MG63 (cell line): ENCODE measurements at places on chromosomes 2 and 18. TPM values are rescaled to one million over a fixed set of nuclear protein-coding genes. Genes with fewer than 3 reads are reported as not detected.

The CTAGE1 gene
- not detected in 2 replicates for total RNA-seq

GRCh38 chr2:120791243-120791961 is 55.7 kb downstream of the GLI2 start:
- DNase-seq = no peak

The SH3BP4 gene
- total RNA-seq = 34.2 and 39.5 TPM in 2 replicates

GRCh38 chr2:201984800-201985525 is 48.7 kb upstream of the FZD7 start:
- DNase-seq = peak; percentile 33

DNA sequence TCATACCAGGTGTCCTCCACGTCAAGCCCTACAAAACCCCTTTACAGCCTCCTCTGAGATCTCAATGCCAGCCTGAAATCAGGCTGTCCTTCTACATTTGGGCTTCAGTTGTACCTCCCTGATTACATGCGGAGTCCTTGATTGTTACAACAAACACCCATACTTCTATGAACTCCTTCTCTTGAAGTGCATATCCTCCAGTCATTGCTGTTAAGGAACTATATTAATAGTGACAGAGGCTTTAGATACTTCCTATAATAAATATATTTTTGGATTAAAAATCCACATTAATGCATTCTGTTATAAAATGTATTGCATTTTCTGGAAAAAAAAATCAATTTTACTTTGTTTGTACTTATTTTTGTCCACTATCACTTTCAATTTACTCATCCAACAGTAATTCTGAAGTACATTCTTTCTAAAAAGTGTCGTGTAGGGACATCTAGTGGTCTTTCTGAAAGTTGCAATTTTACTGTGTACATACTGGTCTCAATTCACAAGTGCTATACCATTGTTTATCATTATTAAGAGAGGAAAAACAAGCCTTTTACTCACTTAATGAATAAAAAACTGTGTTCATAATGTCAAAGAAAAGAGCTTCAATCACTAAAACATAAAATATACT is 316.4 kb downstream of the DSEL start:
- no peak for DNase-seq

- no peak for DNase-seq
These were observed 14.6 kb downstream of the KCNF1 start for GRCh38 chr2:10926191-10926820.

The GPR39 gene
- 0.95 and 3.1 TPM in 2 replicates for total RNA-seq

- DNase-seq = no peak
These were observed 206.8 kb upstream of the FOSL2 start for GRCh38 chr2:28185891-28186290.

The NMUR1 gene
- not detected in 2 replicates for total RNA-seq

DNA sequence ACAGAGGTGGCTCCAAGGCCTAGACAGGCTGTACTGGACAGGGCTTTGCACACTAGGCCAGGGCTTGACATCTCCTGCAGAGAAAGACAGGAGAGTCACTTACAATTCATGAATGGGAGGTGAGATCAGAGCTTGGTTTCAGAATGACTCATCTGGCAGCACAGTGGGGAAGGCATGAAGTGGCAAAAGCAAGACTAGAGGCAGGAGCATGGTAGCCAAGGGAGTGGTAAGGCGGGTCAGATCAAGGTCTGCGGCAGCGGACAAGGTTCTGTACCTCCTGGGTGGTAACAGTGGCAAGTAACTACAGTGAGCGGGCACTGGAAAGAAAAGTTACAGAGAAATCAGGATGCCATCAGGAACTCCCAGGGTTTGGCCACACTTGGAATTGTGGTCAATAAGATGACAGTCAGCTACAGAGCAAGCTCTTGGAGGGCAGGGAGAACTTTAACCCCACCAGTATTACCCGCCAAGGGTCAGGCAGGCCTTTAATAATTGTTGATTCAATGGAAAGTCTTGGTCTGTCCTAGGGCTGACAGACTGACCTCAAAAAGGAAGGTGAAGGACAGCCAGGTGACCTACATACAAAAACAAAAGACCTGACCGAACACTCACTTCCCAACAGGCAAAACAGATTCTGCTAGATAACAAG is 5.7 kb downstream of the MCFD2 start:
- peak; percentile 93 for DNase-seq

DNA sequence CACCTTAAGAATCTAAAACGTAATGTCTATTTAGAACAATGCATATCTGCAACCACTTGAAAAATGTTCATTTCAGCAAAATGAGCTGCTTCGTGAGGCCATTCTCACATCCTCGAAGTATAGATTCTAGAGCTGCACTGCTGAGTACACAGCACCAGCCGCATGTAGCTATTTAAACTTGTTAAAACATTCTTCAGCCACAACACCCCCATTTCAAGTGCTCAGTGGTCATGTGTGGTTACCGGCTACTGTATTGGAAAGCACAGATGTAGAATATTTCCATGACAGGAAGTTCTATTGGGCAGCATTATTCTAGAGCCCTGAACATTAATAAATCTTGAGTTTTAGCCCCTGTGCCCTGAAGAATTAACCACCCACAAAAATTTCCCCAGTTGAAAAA is 35.0 kb downstream of the SUMO1 start:
- DNase-seq = no peak

The PRKAG3 gene
- total RNA-seq = not detected in 2 replicates

DNA sequence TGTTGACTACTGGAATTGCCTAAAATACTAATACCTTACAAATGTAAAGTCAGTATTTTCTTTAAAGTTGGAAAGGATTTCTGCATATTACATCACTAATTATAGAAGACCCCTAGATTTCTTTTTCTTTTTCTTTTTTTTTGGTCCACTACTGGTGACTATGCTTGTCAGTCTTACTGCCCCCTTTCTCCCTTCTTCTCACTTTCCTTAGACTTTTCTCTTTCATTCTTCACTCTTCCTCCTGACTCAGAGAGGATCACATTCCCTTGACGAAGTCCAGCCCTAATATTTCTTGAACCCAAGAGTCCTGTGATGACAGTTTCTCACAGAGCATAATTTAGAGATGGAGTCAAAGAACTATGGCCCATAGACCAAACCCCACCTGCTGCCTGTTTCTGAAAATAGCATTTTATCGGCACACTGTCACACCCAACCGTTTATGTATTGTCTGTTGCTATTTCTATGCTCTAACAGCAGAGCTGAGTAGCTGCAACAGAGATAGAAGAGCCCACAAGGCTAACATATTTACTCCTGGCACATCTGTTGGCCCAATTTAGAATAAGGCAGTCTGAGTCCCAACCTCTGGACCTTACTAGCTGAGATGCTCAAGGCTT is 40.6 kb upstream of the RIOK3 start:
- no peak for DNase-seq

DNA sequence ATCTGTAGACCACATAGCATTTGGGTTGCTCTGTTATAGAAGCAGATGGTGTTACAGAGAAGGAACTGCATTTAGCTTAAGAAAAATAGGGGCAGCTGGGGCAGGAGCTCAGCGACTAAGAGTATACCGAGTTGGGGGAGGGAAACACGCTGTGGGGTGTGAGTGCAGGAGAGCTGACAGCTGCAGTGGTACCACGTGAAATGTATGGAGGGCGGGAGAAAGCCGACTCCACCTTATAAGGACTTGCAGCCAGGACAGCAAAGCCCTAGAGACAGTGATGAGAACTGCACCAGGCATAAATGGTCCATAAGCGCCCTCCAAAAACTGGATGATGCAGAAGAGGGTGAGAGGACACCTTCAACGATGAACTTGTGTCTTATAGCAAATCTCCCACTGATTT is 237.6 kb downstream of the PRKCE start:
- DNase-seq = no peak

GRCh38 chr2:69740502-69740951 is 1.4 kb upstream of the ANXA4 start:
- DNase-seq = no peak

- peak; percentile 42 for DNase-seq
These were observed 48.8 kb upstream of the PLB1 start for GRCh38 chr2:28447086-28447485.

The IL36RN gene
- not detected in 2 replicates for total RNA-seq

The LOXHD1 gene
- total RNA-seq = not detected in 2 replicates

DNA sequence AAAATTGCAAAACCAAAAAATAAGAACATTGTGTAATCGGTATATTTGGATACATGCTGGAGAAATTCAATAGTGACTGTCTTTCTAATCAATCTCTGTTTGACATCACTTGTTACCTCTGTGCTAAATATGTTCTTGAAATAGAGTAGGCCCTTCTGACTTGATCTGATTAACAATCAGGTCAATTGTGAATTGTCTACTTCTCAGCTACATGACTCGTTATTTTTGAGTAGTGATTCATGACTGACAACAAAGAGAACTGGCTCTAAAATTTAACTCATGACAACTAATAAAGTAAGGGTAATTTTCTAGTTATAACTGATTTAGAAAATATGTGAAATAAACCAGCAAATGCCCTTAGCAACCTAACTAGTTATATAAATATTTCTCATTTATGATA is 312.1 kb downstream of the TMX3 start:
- DNase-seq = no peak

The LHCGR gene
- not detected in 2 replicates for total RNA-seq

- no peak for DNase-seq
These were observed 21.1 kb downstream of the UGP2 start for GRCh38 chr2:63862806-63863205.

The CHRNG gene
- not detected in 2 replicates for total RNA-seq

GRCh38 chr2:235051436-235052260 is 99.8 kb downstream of the SH3BP4 start:
- no peak for DNase-seq

DNA sequence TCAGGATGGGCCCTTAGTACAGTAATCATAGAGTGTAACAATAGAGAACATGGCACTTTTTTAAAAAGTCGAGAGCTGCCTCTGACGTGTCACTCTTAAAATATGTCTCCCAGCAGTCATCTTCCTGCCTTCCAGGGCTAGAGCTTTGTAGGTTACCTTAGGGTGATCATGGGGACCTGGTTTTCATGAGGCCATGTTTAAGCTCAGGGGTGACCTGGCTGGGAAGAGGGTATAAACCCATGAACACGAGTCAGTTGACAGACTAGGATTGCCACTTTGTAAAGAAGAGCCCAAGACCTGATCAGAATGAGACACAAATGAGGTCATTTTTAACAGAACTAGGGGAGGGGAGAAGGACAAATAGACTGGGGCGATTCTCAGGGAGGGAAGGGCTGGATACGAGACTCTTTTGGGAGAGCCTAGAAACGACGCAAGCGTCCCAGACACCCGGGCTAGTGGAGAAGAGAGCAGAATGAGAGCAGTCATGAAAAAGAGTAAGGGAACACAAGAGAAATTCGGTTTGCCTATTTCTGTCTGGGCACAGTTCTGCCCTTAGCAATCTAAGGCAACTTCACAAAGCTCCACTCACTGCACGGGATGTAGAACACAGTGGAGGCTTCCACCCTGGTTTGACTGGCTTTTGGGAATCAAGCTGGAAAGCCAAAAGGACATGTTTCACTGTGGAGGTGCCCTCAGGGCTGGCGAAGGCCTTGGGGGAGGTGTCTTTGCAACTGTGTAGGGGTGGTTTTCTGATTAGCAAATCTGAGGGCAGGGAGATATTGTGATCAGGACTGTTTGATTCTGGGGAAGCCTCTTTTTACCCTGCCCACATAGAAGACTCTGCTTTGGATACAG is 1.8 kb upstream of the RAB31 start:
- no peak for DNase-seq

The SLC25A12 gene
- total RNA-seq = 19.5 and 21.7 TPM in 2 replicates

GRCh38 chr2:192373221-192373620 is 178.5 kb upstream of the TMEFF2 start:
- no peak for DNase-seq

The FAHD2A gene
- total RNA-seq = 36.3 and 44.3 TPM in 2 replicates

GRCh38 chr2:38246105-38246504 is 131.0 kb downstream of the ATL2 start:
- no peak for DNase-seq

The RETSAT gene
- total RNA-seq = 28.3 and 40.1 TPM in 2 replicates

The GKN2 gene
- not detected in 2 replicates for total RNA-seq

The ITGA4 gene
- total RNA-seq = 18.9 and 19.3 TPM in 2 replicates

DNA sequence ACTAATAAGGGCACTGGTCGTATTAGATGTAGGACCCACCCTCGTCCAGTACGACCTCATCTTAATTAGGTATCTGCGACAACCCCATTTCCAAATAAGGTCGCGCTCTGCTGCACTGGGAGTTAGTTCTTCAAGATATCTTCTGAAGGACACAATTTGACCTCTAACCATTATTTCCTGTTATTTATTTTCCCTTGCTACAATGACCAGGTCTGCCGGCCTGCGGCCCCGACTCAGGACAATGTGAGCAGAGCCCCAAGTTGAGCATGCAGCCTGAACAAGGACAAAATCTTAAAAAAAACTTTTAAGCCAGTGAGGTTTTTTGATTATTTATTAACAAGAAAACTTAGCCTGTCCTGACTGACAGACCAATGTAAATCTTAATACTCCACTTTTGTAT is 107.6 kb downstream of the SMIM21 start:
- no peak for DNase-seq

DNA sequence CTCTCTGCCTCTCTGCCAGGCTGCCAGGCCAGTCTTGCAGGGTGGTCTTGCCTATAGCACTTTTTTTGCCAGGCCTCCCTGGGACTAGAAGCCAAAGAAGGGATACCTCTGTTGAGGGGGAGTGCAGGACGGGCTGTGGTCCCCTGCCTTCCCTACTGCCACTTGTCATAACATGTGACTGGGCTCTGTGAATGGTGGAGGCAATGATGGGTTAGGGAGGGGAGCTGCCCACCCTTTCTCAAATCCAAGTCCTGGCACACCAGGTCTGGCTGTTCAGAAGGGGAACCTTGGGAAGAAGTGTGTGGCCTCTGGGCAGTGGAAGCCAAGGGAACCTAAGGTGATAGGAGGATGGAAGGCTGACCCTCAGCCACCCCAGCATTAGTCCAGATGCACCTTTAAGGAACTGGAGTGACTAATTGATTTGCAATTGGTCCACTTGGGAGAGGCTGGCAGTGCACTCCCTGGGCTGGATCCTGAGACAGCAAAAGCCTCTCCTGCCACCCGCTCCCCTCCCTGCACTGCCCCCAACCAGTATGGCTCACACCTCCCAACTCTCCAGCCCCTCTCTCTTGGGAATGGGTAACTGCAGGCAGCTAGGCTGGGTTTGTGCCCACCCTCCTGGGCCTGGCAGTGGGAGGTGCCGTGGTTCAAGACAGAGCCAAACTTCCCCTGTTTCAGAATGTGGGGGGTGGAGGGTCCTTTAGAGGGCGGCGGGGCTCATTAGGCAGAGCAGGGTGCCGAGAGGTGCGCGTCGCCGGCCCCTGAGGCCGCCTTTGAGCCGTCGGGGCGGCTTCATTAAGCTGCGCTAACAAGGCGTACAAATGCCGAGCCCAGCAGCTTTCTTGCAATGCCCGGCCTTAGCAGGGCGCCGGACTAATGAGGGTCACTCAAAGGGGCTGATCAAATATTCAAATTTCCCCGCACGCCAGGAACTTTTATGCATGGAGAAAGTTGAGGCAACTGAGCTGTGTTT is 4.5 kb upstream of the SIX3 start:
- DNase-seq = no peak

The SCN7A gene
- not detected in 2 replicates for total RNA-seq

The FEV gene
- total RNA-seq = not detected in 2 replicates

The ANKRD30B gene
- 0.13 and 0.67 TPM in 2 replicates for total RNA-seq

The EFHD1 gene
- not detected in 2 replicates for total RNA-seq

GRCh38 chr2:60958361-60958760 is 59.2 kb upstream of the PEX13 start:
- DNase-seq = no peak
